Activated naive CD8-positive, alpha-beta T cell treated with anti-CD3 and anti-CD28 coated beads for 36 hours (primary cell): ENCODE measurements at places on chromosomes 12 and 14. TPM values are rescaled to one million over a fixed set of nuclear protein-coding genes. Genes with fewer than 3 reads are reported as not detected.

DNA sequence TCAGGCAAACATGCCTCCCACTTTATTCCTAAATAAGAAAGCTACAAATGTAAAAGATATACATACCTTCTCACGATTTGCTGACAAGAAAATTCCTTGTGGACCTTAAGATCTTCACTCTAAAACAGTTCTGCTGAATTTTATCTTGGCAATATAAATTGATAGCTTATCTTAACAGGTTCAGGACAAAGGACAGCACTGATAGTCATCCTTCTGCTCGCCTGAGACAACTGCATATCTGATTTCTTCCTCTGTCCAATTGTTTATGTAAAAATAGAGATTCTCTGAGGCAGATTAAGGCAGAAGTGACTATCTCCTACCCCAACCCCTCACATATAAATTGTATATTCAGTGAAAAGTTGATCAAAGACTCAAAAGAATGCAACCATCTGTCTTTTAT is 44.9 kb downstream of the CAPZA3 start:
- H3K4me1 ChIP-seq = no peaks in the 10 kb centered on the region
- H3K27me3 ChIP-seq = no peaks in the 10 kb centered on the region
- no peak for DNase-seq
- H3K27ac ChIP-seq = no peak overlapping the region
- no peak overlapping the region for H3K4me3 ChIP-seq

GRCh38 chr12:54412786-54413185 is 6.3 kb downstream of the ITGA5 start:
- peaks cover 12% of the 10 kb centered on the region for H3K36me3 ChIP-seq
- H3K4me1 ChIP-seq = peaks cover 57% of the 10 kb centered on the region
- no peaks in the 10 kb centered on the region for H3K27me3 ChIP-seq
- H3K27ac ChIP-seq = peak overlapping the region; percentile 76
- peak overlapping the region; percentile 59 for H3K4me3 ChIP-seq
- DNase-seq = no peak

DNA sequence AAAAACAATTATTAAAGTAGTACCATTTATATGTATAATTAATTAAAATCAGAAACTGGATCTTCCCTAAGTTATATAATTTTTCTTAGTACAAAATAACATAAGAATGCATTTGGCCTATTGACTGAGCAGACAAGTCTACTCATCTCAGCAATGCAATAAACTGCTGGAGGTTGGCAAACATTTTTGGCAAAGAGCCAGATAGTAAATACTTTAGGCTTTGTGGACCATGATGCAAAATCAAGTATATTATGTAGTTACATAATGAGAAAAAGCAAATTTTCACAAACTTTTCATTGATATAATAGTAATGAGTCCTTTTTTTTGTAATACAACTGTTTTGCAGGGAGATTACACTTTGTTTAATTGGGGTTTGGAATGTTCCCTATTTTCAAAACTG is 30.9 kb downstream of the ERGIC2 start:
- no peak overlapping the region for H3K4me3 ChIP-seq
- peaks cover 7% of the 10 kb centered on the region for H3K4me1 ChIP-seq
- H3K27me3 ChIP-seq = no peaks in the 10 kb centered on the region

DNA sequence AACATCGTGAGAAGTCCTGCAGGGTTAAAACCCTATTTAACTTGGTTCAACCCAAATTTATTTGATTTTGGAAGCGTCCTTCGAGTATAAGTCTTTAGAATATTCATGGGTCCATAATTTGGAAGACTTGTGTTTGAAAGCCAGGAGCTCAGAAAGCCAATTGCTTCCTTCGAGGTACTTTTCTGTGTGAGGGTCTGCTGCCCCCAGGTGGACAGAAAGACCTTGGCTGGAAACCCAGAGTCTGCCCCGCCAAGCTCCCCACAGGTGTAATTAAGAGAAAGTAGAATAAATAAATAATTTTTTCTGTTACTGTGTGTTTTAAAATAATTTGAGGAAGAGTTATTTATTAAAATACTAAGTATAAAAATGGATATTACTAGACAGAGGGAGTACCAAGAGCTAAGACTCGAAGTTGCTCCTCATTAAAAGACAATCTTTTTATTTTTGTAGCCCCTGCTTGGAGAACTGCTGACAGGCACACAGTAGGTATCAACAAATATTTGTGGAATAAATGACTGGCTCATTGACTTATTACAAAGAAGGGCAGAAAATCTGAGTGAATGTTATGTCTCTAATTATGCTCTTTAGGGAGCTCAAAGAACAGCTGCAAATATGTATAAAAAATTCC is 105.8 kb downstream of the PAH start:
- DNase-seq = no peak
- H3K4me1 ChIP-seq = no peaks in the 10 kb centered on the region
- no peak overlapping the region for H3K4me3 ChIP-seq
- H3K27me3 ChIP-seq = peaks cover 12% of the 10 kb centered on the region
- H3K36me3 ChIP-seq = no peaks in the 10 kb centered on the region
- H3K27ac ChIP-seq = no peak overlapping the region

GRCh38 chr12:47302111-47302671 is 222.4 kb upstream of the AMIGO2 start:
- H3K4me1 ChIP-seq = peaks cover 69% of the 10 kb centered on the region
- H3K27me3 ChIP-seq = no peaks in the 10 kb centered on the region
- H3K4me3 ChIP-seq = peak overlapping the region; percentile 33
- peak; percentile 42 for DNase-seq
- H3K36me3 ChIP-seq = peaks cover 74% of the 10 kb centered on the region
- H3K27ac ChIP-seq = peak overlapping the region; percentile 93

GRCh38 chr14:90890322-90891020 is 74.2 kb upstream of the TTC7B start:
- no peak for DNase-seq
- no peaks in the 10 kb centered on the region for H3K27me3 ChIP-seq
- H3K27ac ChIP-seq = no peak overlapping the region

GRCh38 chr14:36663404-36664321 is 2.0 kb downstream of the PAX9 start:
- H3K27ac ChIP-seq = no peak overlapping the region
- DNase-seq = no peak
- H3K36me3 ChIP-seq = peaks cover 8% of the 10 kb centered on the region
- peaks cover 90% of the 10 kb centered on the region for H3K27me3 ChIP-seq
- peaks cover 41% of the 10 kb centered on the region for H3K4me1 ChIP-seq

GRCh38 chr12:41277100-41277945 is 89.2 kb downstream of the PDZRN4 start:
- no peak overlapping the region for H3K27ac ChIP-seq
- H3K36me3 ChIP-seq = no peaks in the 10 kb centered on the region
- H3K4me1 ChIP-seq = no peaks in the 10 kb centered on the region
- H3K27me3 ChIP-seq = peaks cover 15% of the 10 kb centered on the region

GRCh38 chr12:97173688-97174410 is 266.8 kb downstream of the NEDD1 start:
- no peak for DNase-seq
- H3K4me3 ChIP-seq = no peak overlapping the region
- H3K27ac ChIP-seq = no peak overlapping the region
- no peaks in the 10 kb centered on the region for H3K27me3 ChIP-seq
- no peaks in the 10 kb centered on the region for H3K4me1 ChIP-seq
- H3K36me3 ChIP-seq = no peaks in the 10 kb centered on the region

DNA sequence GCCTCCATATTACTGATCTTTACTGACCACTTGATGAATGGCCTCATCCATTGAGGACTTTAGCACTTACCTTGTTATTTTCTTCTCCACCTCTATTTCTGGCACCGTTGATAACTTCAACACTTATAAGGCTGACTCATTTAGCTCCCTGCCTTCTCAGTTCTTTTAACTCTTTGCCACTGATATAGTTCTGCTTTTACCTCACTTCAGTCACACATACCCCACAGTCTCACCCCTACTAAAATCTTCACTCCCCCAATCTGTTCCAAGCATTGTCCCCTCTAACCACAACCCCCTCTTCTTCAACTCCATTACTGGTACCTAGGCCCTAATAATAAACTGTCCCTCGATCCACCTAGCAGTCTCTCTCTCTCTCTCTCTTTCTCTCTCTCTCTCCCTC is 141.0 kb downstream of the PAH start:
- no peak overlapping the region for H3K4me3 ChIP-seq
- no peaks in the 10 kb centered on the region for H3K36me3 ChIP-seq
- H3K4me1 ChIP-seq = no peaks in the 10 kb centered on the region
- H3K27me3 ChIP-seq = peaks cover 9% of the 10 kb centered on the region
- DNase-seq = no peak
- H3K27ac ChIP-seq = no peak overlapping the region

- peaks cover 3% of the 10 kb centered on the region for H3K36me3 ChIP-seq
- H3K4me3 ChIP-seq = no peak overlapping the region
Measured at GRCh38 chr14:94392510-94392935, 4.1 kb upstream of the SERPINA1 start.

DNA sequence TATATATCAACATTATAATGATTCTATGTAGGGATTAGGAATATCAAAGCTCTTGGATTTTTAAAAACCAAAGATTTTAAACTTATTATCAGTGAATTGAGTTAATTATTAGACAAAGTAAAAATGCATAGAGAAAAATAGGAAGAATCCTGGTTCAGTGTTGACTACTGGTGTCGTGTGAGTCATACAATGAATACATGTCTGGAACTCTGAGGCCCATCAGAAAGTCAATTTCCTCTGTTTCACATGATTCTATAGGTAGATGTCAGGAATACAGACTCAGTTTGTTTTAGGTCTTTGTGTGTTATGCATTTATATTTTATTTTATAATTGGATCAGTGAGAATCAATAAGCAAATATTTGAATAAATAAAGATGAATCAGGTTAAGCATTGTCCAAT is 84.5 kb upstream of the RTL1 start:
- no peaks in the 10 kb centered on the region for H3K36me3 ChIP-seq
- no peak overlapping the region for H3K27ac ChIP-seq
- no peaks in the 10 kb centered on the region for H3K4me1 ChIP-seq
- DNase-seq = no peak

The ARID2 gene
- total RNA-seq = 18.5 TPM
